ENCODE measurements at places on chromosomes 5 and 9. TPM values are rescaled to one million over a fixed set of nuclear protein-coding genes. Genes with fewer than 3 reads are reported as not detected.

Gene ISOC1
- 30.6 TPM for polyA plus RNA-seq

Gene RMI1
- polyA plus RNA-seq = 12.9 TPM

Gene SLC46A2
- not detected for polyA plus RNA-seq

Gene GAPT
- polyA plus RNA-seq = not detected

Gene KCNV2
- polyA plus RNA-seq = not detected

Gene SHOC1
- polyA plus RNA-seq = not detected

Gene SLC36A3
- polyA plus RNA-seq = not detected

Gene PCDHA10
- 6.7 TPM for polyA plus RNA-seq

Gene SLC6A18
- not detected for polyA plus RNA-seq

Gene ECM2
- not detected for polyA plus RNA-seq

Measured in neural cell (in vitro differentiated cells).